ENCODE measurements at places on chromosomes 16 and 17.

- DNase-seq: no peak
These were observed at the start of gene PRSS53 for GRCh38 chr16:31088459-31089183. Gene PRSS53 (minus strand): TSS chr16:31088943. CDS start chr16:31088809, 134 bp downstream.

DNA sequence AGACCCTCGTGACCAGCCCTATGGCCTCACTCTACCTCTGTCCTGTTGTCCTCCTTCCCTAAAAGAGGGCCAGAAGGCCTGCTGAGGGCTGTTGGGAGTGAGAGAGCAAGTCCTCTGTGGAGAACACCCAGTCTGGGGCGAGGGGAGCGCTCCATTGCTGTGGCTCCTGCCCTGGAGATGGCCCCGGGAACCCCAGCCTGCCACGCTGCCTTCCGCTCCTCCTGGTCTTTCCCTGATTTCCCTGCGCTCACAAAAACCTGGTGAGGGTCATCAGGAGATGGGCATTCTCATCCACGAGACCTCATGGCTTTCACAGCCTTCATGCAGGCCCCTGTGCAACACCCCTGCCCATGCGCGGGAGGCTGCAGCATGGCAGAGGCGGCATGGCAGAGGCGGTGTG lies 21.2 kb downstream of the DRC3 start:
- DNase-seq: no peak

DNA sequence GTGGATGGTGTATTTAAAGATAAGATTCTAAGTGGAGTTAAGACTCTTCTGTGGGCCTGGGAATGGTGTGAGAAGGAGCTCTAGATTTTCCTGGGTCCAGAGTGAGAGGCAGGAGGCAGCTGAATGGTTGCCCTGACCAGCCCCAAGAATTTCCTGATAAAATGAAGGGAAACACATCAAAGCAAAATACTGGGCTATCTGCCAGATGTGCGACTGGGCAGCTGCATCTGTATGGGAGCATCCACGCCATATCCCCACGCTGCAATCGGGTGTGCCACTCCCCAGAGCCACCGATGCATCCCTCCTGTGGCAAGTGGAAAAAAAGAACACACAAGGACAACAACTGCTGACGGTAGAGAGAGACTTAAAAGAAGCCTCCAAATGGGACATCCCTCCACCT lies 84.3 kb upstream of the COX10 start:
- DNase-seq: no peak

GRCh38 chr17:16491131-16491702 lies 776 bp downstream of the LRRC75A start:
- peak; percentile 7 for DNase-seq

DNA sequence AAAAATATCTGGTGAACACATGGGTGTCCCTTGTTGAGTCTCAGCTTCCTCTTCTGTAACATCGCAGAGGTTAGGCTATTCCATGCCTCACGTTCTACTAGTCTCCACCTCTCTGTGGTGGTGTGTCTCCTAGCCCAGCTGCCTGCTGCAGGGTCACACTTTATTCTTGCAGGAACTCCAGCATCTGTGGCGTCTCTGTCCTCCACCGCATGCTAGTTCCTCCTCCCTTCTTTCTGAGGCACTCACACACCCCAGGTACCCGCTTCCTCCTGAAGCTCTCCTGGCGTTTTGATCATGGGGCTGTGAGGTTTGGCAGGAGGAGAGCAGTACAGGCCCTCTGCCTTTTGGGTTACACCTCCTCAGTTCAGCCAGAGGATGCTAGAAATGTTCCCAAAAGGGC lies 9.9 kb upstream of the TEX2 start:
- no peak for DNase-seq

- DNase-seq: no peak
These were observed 67.4 kb downstream of the JPH3 start for GRCh38 chr16:87669672-87670071.

- no peak for DNase-seq
These were observed 35.2 kb downstream of the HSBP1 start for GRCh38 chr16:83842756-83843507.

DNA sequence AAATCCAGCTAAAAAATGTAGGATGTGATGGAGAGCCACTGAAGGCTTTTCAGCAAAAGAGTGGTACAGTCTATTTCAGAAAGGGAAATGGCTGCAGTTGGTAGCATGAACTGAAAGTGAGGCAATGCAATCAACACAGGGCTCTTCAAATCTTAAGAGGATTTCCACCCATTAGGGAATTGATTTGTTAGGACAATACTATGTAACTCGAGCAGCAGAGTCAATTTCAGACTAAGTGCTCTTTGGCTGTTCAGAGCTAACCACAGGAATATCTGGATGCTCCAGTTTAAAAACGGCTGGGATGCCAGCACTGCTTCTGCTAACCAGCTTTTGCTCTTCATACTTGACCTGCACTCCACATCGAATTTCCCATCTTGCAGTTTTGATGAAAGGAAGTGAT lies 24.6 kb downstream of the CACNG1 start:
- no peak for DNase-seq

GRCh38 chr16:87325423-87325858 lies 8.2 kb upstream of the C16orf95 start:
- no peak for DNase-seq

DNA sequence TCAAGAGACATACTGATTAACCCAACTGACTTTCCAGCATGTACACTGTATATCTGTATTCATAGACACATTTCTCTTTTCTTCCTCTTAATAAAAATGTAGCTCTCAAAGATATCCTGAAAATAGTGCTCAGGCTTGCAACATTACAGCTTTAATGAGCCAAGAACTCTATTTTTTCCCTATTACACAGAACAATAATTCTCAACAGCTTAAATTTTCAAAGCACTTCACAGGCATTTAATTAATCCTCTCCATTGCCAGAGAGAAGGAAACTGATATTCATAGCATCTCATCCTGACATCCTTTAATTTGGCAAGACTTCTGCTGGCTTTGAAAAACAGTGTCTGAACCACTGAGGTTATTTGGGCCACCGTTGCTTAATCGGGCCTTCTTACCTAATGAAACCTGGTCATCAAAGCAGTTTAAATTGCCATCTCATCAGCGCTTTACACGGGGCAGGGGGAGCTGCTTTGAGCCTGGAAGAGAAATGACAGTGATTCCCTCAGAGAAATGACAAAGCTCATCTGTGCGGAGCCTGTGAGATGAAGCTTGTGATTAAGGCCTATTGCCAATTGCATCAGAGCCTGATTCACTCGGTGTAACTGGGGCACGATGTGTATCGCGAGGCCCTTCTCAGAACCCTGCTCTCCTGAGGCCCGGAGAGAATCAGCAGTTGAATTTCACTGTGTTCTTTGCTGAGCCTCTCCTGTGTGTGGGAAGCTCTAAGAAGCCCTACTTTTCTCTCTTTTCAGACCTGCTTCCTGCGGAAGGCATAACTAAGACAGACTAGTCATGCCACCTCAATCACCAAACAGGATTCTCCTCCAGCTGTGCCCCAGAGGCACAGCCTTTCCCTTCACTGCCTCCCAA lies 8.5 kb upstream of the SIAH1 start:
- no peak for DNase-seq

DNA sequence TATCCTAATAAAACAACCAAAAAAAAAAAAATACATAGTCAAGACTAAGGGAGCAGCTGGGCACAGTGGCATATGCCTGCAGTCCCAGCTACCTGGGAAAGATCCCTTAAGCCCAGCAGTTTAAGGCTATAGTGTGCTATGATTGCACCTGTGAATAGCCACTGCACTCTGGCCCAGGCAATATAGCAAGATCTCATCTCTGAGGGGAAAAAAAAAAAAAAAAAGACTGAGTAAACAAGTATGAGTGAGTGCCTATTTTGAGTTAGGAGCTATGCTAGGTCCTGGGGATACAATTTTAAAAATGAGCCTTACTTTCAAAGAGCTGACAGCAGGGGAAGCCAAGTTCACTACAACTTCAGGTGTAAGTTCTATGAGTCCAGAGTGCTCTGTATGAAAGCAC lies 55.4 kb downstream of the GRB2 start:
- DNase-seq: no peak

GRCh38 chr16:89417352-89417751 lies 73.0 kb downstream of the ANKRD11 start:
- DNase-seq: no peak

DNA sequence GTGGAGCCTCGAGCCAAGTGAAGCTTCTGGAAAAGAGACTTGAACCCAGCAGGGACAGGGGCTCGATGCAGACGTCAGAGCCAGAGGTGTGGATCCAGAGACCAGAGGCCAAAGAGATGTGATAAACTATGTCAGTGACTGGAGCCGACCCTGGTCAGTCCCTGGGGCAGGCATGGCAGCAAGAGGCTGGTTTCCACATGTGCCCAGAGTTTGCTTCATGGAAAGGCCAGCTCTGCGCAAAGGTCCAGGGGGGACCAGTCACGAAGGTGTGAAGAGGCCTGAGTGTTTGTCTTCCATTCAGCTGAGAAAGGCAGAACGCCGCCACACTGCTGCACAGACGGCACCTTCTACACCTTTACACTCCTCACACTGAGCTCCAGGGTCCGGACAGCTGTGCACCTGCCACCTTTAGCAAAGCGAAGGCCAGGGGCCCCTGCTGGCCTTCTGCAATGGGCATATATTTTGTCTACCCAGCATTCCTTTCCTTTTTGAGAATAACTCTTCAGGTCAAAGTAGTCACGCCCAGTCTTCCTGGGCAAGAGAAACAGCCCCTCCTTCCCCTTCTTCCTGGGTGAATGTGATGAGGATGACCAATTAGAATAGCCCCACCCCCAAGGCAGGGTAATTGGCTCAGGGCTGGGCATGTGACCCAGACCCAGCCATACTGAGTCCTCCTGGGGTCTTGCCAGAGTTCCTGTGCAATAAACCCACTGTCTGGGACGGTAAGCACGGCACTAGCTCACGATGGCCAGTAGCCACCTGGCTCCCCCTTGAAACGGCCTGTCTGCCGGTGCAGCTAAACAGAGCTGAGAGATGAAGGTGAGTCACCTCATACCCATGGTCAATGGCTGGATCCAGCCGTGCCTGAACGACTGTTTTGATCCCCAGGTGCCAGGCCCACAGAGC lies 2.3 kb upstream of the RPH3AL start:
- no peak for DNase-seq

- DNase-seq: no peak
These were observed 11.8 kb upstream of the PEMT start for GRCh38 chr17:17603178-17603894.

DNA sequence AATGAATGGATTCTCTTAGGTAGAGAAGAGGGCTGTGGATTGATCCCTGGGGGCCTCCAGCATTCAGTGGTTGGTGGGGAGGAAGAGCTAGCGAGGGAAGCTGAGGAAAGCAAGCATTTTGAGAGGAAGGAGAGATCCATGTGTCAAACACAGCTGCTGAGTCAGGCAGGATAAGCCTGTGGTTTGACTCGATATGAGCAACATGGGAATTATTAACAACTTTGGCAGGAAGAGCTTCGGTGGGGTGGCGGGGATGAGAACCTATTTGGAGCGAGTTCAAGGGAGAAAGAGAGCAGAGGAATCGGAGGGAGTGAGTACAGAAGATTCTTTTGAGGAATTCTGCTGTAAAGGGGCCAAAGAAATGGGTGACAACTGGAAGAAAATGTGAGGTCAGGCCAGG lies 59.5 kb upstream of the CDC42EP4 start:
- no peak for DNase-seq

DNA sequence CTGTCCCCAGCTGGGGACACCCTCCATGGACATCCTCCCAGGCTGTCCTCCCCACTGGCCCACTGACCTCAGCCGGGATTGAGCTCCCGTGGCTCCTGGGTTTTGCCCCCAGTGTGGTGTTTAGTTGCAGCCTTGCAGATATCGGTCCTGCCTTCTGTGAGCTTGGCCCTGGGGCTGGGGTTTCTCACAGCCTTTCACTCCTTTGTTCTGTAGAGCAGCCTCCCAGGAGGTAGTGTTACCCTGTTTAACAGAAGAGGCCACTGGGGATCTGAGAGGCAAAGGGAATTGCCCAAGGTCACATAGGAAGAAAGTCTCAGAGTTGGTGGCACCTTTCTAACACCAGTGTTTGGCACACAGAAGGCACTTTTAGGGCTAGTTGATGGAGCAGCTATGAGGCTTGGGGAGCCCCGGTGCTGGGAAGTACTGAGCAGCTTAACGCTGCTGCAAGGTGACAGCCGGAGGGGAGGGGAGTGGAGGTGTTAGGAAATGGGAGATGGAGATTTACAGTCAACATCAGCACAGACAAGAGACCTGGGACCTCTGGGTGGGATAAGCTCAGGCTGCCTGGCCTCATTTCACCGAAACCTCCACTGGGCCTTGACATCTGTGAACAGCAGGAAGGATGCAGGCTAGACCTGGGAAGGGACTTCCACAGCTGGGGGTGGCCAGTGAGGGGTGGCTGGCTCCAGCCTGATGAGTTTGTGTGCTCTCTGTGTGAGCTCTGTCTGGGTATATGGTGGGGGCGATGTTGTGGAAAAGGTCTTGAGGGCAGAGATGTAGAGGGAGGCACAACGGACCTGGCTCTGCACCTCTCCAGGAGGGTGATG lies 26.1 kb downstream of the CACNA1G start:
- DNase-seq: no peak

DNA sequence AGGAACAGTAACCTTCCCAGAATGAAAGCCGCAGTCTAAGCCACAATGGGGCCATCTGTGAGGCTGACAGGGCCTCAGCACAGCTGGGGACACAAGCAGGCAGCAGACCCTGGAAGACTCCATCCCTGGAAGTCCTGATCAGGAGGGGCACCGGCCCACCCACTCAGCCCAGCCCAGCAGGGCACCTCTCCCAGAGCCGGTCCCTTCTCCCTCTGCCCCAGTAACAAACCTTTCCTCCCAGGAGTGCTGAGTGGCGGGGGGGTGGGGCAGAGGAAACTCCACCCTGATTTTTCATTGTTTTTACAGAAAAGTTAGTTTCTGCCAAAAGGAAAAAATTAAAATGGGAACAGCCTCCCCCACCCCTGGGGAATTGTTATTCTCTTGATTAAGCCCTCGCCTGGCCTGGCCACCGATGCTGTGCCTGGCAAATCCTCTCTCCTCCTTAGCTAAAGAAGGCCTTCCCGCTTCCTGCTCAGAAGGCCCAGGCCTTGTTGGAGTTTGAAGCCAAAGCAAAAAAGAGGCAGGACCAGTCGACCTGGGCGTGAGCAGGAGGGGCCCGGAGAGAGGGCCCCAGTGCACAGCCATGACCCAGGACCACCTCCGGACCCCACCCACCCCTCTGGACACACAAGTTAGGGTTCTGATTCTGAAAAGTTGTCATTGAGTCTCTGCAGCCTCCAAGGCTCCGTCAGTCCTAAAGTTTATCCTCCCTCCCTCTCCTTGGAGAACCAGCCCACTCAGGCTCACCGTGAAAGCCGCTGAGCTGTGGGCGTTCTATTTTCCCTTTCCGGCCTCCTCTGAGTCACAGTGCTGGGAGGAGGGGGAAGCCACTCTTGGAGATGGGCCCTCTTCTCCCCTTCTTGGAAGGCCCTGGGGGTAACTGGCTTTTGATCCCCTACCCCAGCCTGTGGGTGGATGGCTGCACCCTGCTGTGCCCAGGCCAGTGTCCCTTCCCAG lies 128.4 kb upstream of the TNRC6C start:
- no peak for DNase-seq

All from CD4-positive, alpha-beta T cell treated with Interleukin-6 at 100 ng/mL for 8 hours (primary cell).